ENCODE measurements at places on chromosomes 11 and 22.

DNA sequence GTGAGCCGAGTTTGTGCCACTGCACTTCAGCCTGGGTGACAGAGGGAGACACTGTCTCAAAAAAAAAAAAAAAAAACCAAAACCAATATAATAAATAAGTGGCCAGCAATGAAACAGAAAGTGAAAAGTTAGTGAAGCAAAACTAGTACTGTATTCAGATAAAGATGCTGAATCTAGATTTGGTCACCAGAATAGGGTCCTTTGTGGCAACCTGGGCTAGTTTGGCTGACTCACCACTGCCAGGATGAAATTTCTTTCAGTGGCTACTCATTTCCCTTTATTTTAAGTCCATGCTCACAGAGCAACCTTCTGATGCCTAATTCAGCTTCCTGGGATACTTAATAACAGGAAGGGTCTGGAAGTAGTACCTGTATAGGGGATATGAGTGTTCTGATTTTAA lies 26.0 kb downstream of the LIMK2 start:
- DNase-seq: peak; percentile 16

DNA sequence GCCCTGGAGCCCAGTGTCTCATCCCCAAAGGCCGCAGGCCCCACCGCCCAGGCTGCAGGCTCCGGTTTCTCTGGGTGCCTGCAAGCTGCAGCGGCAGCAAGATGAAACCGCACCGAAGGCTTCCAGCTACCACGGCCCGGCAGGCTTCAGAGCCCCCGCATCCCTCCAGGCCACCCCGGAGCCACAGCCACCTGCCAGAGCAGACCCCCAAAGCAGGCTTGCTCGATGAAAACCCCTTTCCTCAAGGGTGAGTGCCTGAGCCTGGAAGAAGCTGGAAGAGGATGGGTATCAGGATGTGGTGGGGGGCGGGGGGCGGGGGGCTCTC lies 24.5 kb upstream of the GNB1L start:
- no peak for DNase-seq

- DNase-seq: no peak
Observed at GRCh38 chr22:28939394-28939793, 56.0 kb downstream of the ZNRF3 start.

- DNase-seq: no peak
Observed at GRCh38 chr22:39625569-39626537, 55.3 kb downstream of the CACNA1I start.

Measured in M059J (cell line).